ENCODE measurements at places on chromosomes 7 and 10.
A peak's percentile ranks its signal among the peaks of the same experiment; 100 is the strongest.

DNA sequence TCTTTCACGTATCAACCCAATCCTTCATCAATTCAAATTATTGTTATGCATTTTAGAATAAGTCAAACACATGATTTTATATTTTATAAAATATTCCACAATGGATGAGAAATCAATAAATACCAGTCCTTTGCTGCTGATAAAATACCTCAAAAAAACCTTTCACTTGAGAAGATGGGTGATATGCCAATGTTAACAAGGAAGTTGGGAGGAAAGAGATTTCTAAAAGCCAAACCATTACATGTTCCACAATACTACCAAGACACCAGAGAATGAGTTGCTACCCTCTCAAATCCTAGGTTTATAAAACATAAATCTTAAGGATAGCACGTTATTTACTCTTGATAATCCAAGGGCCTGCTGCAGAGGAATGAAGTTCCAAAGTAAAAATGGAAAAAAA, 14.4 kb downstream of the RNF133 start:
- DNase-seq, result no peak

GRCh38 chr10:130300608-130301020, 164.4 kb downstream of the GLRX3 start:
- DNase-seq, result peak; percentile 47

DNA sequence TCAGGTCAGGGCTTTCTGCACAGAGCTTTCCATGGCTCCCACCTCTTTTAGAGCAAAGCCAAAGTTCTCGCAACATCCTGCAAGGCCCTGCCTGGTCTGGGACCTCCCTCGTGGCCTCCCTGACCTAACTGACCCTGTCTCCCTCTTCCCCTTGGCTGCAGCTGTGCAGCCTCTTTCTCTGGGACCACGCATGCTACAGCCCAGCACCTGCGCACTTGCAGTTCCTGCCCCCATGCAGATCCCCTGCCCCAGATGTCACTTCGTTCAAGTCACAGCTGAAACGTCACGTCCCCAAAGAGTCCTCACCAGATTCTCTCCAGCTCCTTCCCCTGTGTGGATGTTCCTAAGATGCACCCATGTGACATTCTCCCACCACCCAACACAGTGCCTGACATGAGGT, 61.2 kb upstream of the ZNF716 start:
- no peak for DNase-seq

DNA sequence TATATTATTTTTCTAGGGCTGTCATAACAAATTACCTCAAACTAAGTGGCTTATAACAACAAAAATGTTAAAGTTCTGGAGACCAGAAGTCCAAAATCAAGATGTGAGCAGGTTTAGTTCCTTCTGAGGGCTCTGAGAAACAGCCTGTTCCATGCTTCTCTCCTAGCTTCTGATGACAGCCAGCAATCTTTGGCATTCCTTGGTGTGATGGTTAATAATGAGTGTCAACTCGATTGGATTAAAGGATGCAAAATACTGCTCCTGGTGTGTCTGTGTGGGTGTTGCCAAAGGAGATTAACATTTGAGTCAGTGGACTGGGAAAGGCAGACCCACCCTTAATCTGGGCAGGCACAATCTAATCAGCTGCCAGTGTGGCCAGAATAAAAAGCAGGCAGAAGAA, 26.3 kb upstream of the TNKS2 start:
- DNase-seq, result no peak

DNA sequence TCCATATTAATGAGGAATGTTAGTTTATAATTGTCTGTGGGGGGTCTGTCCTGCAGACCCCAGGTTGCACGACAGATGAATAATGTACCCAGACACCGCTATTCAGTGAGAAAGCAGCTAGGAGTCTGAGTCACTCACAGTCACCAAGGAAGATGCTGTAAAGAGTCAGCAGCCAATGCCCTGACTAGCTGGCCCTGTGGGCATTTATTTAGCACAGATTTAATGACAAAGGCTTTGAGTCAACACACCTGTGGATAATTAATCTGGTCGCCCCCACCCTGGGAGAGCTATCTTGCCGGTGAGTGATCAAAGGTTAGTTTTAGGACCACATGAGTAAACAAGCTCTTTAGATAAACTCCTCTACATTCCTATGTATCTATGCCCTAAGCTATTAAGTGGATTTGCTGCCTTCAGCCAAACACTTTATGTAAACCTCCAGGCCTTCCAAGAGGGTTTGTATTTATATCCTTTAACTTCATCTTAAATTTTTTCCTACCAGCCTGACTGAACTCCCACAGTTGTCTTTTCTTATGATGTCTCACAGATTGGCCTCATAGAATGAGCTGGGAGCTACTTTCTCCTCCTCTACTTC, 180.0 kb upstream of the ADCY1 start:
- DNase-seq, result no peak

DNA sequence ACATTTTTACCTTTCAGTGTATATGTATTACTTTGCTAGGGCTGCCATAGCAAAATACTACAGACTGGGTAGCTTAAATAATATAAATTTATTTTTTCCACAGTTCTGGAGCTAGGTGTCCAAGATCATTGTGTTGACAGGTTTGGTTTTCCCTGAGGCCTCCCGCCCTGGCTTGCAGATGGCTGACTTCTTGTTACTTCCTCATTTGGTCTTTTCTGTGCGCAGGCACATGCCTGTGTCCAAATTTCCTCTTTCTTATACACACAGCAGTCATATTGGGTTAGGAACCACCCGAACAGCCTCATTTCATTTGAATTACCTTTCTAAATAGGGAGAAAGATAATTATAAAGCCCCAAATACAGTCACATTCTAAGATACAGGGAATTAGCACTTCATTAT, 521.6 kb upstream of the SORCS1 start:
- no peak for DNase-seq

DNA sequence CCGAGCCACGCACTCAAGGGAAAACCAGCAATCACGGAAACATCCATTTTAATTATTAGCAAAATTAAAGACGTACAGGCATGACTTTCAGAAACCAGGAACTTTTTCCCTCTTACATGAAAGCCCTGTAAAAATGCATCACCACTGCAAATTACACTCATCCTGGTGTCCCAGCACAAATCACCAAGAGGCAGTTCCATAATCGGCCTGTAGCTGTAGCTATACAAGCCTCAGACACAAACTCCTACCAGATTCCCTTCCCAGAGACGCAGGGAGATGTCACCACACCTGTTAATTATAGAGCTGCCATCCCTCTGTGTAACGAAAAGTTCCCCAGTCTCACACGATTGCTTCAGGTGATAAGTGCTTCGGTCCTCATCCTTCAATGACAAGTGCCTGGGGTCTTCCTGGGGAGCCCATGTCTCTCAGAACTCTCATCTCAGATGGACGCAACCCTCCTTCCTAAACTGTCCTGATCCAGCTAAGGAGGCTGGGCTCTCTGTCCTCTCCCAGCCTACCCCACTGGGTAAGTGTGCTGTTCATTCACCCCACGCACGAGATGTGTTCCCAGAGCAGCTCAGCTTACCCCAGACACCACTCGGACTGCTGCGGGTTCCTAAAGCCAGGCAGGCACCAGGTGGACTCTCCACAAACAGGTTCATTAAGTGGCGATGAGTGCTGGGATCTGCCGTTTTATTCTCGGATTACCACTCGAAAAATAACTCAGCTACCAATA, 5.9 kb downstream of the FGFR2 start:
- no peak for DNase-seq

DNA sequence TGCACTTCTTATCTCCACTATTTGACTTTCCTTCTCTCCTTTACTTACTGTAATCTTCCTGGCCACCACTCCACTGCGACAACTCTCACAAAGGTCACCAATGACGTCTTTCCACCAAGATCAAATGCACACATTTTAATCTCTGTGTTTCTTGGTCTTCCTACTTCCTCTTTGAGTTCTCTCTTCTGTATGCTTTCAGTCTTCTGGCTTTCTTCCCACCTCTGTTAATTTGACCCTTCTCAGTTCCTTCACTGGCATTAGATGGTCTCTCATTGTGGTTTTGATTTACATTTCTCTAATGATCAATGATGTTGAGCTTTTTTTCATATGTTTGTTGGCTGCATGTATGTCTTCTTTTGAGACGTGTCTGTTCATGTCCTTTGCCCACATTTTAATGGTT, 31.9 kb downstream of the FAM107B start:
- no peak for DNase-seq

Measured in activated CD8-positive, alpha-beta memory T cell treated with anti-CD3 and anti-CD28 coated beads for 1 hour (primary cell).